GM03348 (cell line): ENCODE measurements at places on chromosomes 5 and 9.

- no peak for DNase-seq
Measured at GRCh38 chr9:27785714-27786100, 212.4 kb upstream of the C9orf72 start.

- no peak for DNase-seq
Measured at GRCh38 chr9:135139366-135139959, 52.0 kb downstream of the OLFM1 start.

- DNase-seq: no peak
Measured at GRCh38 chr5:125478599-125478998, 732.2 kb upstream of the ZNF608 start.

- no peak for DNase-seq
Measured at GRCh38 chr5:6752782-6753181, 39.5 kb downstream of the TENT4A start.

- DNase-seq: no peak
Measured at GRCh38 chr5:14165375-14166106, 22.4 kb downstream of the TRIO start.

- no peak for DNase-seq
Measured at GRCh38 chr9:24912767-24913166, 367.1 kb upstream of the IZUMO3 start.

DNA sequence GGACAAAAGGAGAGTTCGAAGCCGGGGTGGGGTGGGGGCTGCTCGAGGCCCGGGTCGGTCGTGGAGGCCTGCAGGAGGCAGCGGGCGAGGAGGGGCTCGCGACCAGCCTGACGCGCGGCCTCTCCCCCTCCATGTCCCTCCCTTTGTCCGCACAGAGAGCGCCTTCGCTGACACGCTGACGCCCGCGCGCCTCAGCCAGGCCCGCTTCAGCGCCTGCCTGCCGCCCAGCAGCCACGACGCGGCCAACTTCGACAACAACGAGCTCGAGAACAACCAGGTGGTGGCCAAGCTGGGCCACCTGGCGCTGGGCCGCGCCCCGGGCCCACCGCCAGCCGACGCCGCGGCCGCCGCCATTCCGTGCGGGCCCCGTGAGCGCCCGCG lies 42.2 kb downstream of the NEURL1B start:
- no peak for DNase-seq

GRCh38 chr5:80703291-80703690 lies 48.5 kb upstream of the DHFR start:
- no peak for DNase-seq

- DNase-seq: peak; percentile 86
Measured at GRCh38 chr9:95048225-95049087, 269.1 kb downstream of the FANCC start.

DNA sequence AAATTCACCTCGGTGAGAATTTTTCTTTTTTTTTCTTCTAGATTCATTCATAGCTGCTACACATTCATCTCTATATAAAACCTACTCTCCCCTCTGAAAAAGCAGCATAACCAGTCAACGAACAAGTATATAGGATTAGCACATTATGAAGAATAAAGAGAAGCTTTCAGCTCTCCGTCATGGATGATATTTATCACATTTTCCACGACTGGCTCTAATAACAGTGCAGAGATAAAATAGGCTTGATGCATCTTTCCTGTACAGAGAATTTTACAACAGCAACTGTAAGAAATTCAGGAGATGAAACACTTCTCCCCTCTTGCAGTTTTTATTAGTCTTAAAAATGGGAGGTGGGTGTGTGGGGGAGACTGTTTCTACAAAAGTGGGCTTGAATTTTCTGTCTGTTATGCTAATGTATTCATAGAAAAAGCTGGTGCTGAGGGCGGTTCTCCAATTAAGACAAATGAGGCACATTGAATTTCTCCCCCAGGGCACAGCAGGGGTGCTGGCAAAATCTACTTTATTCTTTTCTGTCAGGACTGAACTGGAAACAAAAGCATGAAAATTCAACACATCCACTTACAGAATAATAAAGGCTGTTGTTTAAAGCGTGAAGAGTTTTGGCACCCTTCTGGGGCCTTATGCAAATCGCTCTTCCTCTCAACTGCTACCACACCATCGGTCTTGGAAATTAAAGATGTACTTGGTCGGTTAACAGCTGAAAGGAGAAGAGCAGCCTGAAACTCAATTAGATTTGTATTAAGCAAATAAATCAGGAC lies 233.9 kb upstream of the ZNF608 start:
- no peak for DNase-seq

- no peak for DNase-seq
Measured at GRCh38 chr5:32020271-32020670, 153.8 kb downstream of the GOLPH3 start.

DNA sequence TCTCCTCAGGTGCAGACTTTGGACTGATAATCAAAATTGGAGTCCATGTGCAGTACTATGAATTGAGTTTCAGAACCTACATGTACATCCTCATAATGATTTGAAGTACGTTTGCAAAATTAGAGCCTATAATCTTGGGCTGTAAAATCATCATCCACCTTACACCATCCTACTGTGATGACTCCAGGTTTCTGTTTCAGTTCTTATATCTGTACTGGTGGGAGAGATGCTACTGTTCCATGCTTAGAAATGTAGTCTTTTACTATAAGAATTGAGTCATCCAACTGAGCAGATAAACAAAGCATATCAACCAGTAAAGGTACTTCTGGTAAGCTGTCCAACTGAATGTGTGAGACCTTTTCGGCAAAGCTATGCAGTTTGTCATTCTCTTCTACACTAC lies 586.3 kb upstream of the FAM174A start:
- DNase-seq: no peak

DNA sequence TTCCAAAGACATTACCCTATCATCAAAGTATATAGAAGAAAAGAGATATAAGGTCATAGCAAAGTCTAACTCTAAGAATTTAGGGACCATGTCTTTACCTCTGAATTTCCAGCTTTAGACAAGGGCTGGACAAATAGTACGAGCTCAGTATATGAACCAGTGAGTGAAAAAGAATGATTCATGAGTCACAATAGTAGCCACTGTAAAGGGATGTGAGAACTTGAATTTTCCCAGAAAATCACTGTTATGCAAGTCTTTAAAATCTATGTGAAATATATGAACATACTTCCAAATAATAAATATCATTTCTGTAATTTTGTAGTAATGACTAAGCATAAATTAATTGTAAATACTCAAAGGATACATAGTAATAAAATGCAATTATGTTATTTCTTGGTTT lies 305.9 kb upstream of the PRR16 start:
- no peak for DNase-seq

GRCh38 chr5:133851521-133851920 lies 116.9 kb downstream of the C5orf15 start:
- no peak for DNase-seq

GRCh38 chr5:132076983-132077382 lies 3.4 kb downstream of the CSF2 start:
- DNase-seq: no peak

DNA sequence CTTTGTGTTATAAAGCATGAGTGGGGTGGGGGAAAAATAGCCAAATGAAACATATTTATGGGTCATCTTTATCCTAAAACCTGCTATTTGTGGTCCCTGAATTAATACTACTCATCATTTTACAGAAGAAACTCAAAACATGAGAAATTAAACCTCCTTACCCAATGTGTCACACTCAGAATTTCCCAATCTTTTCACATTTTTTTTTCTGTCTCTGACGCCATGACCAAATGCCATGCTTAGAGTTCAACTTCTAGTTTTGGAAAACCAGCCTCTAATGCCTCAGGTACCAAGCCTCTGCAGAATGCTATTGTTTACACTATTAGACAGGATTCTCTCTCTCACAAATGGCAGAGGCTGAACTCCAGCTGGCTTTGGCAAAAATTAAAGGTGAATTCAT lies 505.5 kb upstream of the WWC1 start:
- no peak for DNase-seq

- DNase-seq: no peak
Measured at GRCh38 chr9:136365775-136366222, 2.3 kb upstream of the DNLZ start.

GRCh38 chr5:73265641-73266040 lies 92.6 kb downstream of the TMEM174 start:
- DNase-seq: no peak

GRCh38 chr5:116788851-116789403 lies 214.3 kb upstream of the SEMA6A start:
- no peak for DNase-seq

- peak; percentile 3 for DNase-seq
Measured at GRCh38 chr9:33498387-33498786, 24.7 kb upstream of the NOL6 start.

DNA sequence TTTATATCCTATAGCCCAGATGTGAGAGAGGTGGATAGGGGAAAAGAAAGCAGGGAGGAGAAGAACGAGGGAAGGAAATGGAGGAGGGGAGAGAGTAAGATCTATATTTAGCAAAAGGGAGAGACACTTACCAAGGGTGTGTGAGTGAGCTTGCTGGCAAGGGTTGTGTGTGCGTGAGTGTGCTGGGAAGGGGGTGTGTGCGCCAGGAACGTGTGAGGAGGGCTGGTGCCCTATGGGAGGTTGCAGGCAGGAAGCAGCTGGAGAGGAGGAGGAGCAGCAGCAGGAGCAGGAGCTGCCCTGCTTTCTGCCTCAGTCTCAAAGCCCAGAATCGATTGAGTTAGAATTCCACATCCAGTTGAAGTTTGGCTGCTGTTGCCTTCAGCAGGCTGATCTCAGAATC lies 148.3 kb upstream of the RUSC2 start:
- peak; percentile 83 for DNase-seq

DNA sequence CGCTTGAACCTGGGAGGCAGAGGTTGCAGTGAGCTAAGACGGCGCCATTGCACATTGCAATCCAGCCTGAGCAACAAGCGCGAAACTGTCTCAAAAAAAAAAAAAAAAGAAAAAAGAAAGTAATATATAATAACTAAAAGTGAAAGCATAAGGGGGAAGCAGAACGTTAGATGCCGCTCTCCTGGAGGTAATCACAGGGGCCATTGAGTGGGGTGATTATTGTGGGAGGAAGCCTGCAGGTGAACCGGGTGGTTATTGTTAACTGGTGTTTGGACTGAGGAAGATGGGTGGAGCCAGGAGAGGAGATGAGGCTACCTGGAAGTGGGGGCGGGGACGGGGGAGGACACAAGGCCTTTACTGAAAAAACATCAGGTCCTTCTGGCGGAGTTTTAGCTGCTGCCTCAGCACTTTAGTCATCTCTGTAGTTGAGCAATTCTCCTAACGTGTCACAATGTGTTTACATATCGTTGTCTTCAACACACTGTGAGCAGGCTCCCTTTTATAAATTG lies 5.3 kb upstream of the TJP2 start:
- DNase-seq: no peak

GRCh38 chr9:91809581-91810285 lies 140.3 kb downstream of the ROR2 start:
- peak; percentile 85 for DNase-seq

DNA sequence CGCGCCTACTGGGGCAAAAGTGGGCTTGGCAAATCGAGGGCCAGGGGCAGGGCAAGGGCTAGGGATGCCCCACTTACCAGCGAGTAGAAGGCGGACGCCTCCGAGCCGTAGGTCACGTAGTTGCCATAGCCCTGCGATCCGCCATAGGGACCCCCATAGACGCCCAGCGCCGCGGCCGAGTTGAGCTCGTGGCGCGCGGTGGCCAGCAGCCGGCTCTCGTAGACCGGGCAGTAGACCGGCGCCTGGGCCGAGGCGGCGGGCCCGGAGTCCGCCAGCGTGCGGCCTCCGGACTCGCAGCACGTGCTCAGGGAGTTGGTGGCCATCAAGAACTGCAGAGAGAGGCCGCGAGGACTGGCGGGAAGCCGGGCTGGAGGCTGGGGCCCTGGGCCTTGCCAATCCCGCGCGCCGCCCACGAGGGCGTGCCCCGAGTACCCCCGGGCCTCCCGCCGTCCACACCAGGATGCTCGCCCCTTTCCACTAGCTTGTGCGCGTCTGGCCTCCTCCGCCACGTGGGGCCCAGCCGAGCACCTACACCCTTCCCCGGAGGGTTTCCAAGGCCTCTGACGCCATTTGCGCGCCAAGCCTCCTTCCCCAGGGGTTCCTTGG lies 891 bp downstream of the IRX4 start:
- DNase-seq: no peak

DNA sequence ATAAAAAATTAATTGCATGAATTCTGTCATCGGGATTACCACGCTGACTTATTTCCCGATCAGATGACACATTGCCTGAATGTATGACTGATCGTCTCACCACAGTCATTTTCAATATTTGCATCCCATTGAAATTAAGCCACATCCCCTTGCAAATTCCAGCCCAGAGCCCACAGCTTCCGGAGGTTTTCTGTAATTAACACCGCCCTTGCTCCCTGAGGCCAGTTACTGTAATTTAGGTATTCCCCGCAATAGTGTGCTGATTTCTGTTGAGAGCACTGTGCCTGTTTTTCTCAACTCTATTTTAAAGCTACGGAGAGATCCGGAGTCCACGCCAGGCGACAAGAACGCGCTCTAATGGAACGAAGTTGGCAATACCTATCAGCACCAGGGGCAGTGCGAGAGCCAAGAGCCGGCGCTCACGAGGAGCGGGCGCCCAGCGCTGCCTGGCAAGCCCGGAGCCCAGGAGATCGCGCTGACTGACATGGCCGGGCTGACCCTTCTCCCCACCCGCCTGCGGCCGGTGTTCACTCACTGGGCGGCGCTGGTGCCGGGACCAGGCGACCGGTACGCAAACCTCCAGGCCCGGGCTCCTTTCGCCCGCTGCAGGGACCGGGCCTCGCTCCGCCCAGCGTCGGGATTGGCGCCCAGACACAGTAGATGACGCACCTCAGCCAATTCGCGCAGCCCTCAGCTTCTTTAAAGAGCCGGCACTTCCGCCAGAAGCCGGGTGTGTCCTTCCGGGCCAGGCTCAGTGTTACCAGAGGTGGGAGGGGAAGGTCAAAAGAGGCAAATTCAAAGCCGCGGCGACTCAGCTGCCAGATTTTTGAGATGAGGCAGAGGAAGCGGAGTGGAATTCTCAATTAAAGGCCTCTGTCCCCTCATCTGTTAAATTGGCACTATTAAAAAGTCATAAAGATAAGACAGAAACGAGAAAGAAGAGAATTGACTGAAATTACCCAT lies at the start of gene PLGRKT:
PLGRKT (minus strand) TSS at position 672 of the 963 bp plus-strand sequence. CDS start 5,948 bp downstream, outside the sequence.
- peak; percentile 93 for DNase-seq

- peak; percentile 63 for DNase-seq
Measured at GRCh38 chr5:140926443-140927227, 536 bp downstream of the PCDHAC1 start.

- no peak for DNase-seq
Measured at GRCh38 chr5:171906703-171907590, 99.5 kb downstream of the FBXW11 start.

DNA sequence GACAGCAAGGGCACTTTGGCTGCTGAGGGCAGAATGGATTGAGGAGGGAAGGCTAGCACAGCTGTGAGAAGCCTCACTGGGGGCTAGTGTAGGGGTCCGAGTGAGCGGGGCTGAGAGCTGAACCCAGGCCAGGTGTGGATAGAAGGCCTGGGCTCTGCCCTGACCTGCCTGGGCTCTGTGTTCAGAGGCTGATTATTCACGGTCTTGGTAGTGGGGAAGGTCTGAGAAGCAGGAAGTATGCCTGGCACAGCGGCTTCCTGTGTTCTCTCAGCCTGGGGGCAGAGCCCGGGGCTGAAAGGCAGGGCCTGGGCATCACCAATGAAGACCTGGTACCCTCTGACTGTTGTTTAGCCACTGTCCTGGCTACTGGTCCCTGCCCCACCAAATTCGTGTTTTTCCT lies 136.4 kb upstream of the TBC1D2 start:
- DNase-seq: no peak

GRCh38 chr5:141182248-141182647 lies at the start of gene PCDHB16:
PCDHB16 (plus strand) TSS chr5:141182387; CDS start chr5:141182560, 173 bp downstream.
- DNase-seq: peak; percentile 67
